ENCODE measurements at places on chromosomes 4 and X.

DNA sequence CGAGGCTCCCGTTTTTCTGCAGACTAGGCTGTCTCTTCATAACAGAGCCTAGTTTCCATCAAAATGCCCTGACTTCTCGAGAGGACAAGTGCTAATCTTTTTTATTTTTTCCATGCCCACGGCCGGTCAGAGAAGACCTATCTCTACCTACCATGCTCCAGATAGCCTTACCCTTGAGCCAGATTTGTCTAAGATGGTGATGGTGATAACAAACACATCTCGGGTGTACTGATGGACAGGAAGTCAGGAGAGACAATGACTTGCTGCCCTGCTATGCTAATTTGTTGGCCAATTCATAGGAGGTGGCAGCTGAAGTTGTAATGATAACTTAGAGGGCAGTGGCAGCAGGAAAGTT, 42.2 kb upstream of the NKRF start:
- DNase-seq = no peak

- no peak for DNase-seq
Measured at GRCh38 chr4:165016971-165017370, 14.8 kb upstream of the TRIM60 start.

- no peak for DNase-seq
Measured at GRCh38 chr4:80393246-80393969, 57.9 kb downstream of the CFAP299 start.

- DNase-seq = no peak
Measured at GRCh38 chr4:79917246-79917645, 155.8 kb downstream of the ANTXR2 start.

DNA sequence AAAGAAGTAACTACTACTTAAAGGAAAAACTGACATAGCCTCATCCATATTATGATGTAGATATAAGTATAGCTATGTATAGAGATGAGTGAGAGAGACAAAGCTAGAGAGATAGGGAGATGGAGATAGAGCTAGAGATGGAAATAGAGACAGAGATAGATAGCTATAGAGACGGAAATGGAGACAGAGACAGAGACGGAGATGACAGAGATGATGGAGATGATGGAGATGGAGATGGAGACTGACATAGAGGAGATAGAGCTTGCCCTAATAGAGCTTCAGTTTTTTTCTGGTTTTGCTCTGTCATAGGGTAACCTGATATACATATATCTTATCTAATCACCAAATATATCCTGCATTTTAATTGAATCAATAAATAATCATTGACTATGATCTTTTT, 4.3 kb downstream of the EDNRA start:
- DNase-seq = no peak

- no peak for DNase-seq
Measured at GRCh38 chr4:136414981-136415380, 1117.3 kb downstream of the PCDH18 start.

DNA sequence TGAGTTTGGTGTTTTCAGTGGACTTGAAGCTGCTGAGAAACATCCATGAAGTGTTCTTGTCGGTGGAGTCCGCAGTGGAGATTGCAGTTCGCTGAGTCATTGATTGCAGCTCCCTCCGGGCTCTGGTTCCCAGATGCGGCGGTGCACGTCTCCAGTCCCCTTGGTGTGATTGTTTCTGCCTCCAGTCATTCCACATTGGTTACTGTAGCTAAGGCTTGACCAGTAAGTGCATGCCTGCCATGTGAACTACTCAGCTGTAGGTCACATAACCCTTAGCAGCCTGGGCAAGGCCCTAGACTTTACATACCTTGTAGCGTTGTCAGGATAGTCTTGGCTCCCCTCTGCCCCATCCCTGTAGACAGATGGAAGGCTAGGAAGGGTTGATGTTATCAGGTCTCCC, 53.8 kb upstream of the CLCN4 start:
- no peak for DNase-seq

DNA sequence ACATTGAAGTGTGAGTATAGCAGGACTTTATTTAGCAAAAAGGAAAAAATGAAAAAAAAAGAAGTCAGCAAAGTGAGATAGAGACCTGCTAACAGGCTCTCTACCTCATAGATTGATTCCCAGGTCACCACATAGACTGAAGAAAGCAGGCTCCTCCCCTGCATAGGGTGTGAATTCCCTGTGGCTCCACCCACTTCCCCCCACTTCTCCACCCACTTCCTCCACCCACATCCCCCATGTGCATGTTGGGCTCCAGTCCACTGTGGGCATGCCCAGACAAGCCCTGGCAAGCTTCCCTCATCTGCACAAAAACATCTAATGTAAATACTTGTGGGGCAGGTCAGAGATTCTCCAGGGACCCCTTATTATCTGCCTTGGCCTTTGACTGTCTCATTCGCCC, 97.8 kb downstream of the TMEM47 start:
- DNase-seq = no peak

DNA sequence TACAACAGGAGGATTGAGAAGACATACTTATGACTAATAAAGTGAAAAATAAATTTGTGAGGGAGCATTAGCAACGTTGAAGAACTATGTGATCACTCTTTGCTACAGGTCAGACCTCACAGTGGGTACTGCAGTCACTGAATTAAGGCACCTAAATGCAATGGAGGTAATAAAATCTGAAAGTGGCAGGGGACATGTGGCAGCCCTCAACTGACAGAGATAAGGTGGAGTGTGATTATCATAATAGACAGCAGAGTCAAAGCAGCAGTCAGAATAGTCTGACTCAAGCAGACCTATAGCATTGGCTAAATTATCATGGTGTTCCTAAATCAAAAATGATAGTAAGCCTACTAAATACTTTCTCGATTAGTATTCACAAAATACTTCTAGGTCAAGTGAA, 1220.5 kb downstream of the PCDH18 start:
- DNase-seq = no peak

DNA sequence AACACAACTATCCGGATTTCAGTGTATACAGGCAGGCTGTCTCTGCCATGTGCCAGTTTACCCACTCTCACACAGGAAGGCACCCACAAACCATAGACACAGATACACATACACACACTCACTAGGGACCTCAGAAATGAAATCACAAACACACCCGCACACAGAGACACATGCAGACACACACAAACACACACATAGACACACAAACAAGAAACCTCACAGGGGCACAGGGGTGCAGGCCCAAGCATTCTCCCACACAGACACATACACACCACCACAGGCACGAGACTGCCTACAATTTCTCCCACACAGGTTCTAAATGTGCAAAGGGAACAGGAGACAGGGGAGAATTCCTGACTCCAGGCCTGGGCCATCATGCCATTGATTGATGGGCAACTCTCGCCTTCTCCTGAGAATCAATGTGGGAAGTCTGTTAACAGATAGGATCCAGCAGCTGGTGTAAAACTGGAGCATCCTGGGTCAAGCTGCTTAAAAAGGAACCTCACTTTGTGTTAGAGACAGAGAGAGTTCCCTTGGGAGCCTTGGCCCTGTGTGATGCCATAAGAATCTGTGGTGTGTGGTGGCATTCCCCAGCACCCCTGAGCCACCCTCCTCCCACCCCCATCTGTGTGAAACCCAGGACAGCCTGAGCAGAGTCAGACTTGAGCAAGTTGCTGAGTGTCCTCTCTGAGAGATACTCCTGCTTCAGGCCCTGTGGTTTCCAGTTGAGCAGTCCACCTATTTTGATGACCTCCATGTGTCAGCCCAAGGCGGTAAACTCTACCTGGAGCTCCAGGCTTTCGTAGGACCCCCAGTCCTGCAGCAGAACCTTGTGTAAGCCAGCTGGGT, 33.9 kb downstream of the NBDY start:
- no peak for DNase-seq

- no peak for DNase-seq
Measured at GRCh38 chr4:98833384-98833783, 95.5 kb downstream of the EIF4E start.
